GM04503 (cell line): ENCODE measurements at places on chromosomes 2 and 18.

- DNase-seq: no peak
Measured at GRCh38 chr2:45768208-45768607, 116.7 kb downstream of the PRKCE start.

- DNase-seq: no peak
Measured at GRCh38 chr2:95041060-95041823, 15.7 kb downstream of the MAL start.

DNA sequence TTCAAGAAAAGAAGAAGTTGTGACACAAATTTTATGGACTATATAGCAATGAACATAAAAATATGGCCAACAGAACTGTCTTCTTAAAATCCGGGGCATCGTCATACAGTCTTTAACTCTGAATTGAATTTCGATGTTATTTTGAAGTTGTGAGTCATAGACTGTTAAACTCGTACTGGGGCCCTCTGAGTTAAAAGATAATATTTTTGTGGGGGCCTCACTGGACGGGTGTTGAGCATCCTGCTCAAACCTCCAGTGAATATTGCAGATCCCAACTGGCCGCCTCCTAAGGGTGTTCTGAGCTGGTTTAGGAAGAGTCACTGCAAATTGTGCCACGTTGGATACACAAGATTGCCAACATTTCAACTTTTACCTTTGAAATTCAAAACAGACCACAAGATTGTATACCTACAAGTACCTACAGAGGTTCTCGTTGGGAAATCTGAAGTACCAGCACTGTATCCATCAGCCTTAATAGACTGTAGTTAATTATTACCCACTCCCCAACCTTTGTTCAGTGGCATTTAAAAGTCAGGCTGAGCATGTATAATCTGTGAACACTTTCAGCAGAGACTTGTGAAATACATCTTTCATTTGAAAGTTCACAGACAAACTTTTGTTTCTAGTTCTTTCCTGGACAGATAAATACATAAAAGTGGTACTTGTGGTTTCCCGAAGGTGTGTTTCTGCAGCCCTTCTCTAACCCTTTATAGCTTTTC is 27.8 kb downstream of the KLHL23 start:
- no peak for DNase-seq

DNA sequence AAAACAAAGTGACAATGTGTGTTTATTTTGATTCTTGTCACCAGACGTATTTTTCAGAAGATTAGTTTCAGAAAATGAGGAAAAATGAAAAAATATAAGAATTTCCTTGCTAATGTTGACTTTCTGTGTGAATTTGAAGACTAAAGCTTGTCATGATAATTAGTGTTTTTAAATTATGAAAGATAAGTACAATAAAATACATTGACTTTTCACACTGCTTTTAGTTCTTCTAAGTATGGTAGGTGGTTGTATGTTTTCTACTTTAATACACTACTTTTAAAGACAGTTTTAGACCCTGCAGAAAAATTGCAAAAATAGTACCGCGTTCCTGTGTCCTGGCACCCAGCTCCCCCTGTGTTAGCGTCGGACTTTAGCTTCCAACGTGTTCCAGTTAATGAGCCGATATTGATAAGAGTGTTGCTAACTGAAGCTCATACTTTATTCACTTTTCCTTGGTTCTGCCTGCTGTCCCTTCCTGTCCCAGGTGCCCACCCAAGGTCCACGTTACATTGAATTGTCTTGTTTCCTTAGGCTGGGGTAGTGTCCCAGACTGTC is 695 bp downstream of the RBFA start:
- no peak for DNase-seq

GRCh38 chr2:35347561-35347960 is 1008.0 kb upstream of the CRIM1 start:
- DNase-seq: no peak

- DNase-seq: no peak
Measured at GRCh38 chr2:106332054-106332453, 136.2 kb downstream of the RGPD3 start.

GRCh38 chr2:239666855-239667376 is 266.1 kb upstream of the HDAC4 start:
- no peak for DNase-seq

DNA sequence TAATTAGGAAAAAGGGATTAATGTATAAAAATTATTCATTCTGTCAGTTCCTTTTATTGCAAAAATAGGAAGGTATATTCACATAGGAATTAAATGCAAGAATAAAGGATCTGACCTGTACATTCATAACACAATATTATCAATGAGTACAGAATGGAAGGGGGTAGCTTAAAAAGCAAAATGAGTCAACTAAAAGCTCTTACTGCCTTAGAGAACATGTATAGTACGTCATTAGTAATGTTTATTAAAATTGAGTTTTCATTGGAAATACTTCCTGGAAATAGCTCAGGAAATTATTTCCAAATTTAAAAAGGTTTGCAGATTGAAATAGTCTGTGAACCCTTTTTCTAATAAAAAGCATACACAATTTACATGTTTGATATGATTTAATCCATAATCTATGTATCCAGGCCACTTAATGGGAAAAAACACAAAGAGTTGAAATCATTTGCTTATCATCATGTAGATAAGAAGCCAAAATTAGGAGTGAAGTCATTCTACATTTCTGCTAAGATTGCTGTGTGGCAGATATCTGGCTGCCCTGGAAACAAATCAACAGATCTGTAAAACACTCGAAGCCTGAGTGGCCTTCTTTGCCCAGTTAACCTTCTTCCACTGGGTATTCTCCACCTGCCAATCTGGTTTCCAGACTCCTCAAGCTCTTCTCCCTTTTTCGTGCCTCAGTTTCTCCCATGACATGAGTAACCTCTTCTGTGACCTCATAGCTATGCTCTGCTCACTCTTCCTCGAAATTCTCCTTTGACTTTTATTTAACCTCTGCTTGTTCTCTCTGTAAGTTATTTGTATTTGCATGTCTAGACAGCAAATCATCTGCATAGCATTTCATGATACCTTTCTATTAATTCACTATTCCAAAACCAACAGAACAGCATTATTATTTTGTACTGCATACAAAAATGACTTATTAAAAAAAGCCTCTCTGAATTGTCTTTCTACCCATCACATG is 181.2 kb upstream of the REV1 start:
- DNase-seq: no peak

- no peak for DNase-seq
Measured at GRCh38 chr2:84697895-84698294, 181.6 kb downstream of the DNAH6 start.

DNA sequence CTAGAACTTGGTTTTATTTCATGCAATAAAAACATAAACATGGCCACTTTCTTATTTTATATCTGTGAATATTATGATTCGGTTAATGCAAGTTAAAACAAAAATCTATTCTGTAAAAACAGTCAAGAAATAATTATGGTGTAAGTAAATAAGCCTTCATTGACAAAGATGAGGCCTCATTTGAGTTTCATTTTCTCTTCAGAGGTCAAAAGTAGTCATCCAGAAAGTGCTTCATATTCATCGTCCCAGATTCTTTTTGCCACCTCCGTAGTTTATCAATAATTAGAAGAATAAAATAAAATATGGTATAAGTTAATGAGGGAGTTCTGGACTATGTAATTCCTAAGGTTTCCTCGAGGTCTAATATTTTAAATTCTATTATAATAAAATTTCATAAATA is 19.4 kb upstream of the HNRNPA3 start:
- no peak for DNase-seq

DNA sequence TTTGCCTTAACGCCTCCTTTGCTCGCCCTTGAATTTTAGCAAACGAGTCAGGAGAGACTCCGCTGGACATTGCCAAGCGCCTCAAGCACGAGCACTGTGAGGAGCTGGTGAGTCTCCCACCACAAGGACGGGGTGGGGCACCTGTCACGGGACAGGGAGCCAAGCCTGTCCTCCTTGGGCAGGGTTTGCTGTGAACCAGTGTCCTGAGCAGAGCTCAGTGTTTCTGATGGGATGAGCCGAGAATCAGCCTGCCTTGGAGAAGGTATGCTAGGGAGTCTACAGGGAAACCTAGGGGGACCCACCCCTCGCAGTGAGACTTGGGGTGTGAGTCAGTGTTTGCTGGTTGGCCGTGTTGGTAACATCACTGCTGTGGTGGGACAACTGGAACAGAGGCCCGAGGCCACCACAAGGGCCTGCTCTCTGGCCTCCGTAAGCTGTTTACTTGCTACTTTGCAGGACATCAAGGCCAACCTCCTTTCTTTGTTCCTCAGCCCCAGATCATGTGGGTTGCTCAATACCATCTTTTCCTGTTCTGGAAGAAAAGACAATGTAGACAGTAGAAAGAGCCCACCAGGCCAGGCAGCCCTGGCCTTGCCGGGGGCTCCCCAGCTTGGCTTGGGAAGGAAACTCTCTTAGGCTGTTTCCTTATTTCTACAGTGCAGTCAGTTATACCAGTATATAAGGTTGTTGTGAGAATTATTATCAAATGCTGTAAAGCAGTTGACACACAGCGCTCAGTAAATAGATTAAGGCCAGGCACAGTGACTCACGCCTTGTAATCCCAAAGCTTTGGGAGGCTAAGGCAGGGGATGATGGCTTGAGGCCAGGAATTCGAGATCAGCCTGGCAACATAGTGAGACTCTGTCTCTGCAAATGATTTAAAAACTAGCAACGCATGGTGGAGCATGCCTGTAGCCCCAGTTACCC is 42.4 kb downstream of the ITGB1BP1 start:
- peak; percentile 84 for DNase-seq

- peak; percentile 91 for DNase-seq
Measured at GRCh38 chr2:12168791-12169388, 422.5 kb downstream of the LPIN1 start.

DNA sequence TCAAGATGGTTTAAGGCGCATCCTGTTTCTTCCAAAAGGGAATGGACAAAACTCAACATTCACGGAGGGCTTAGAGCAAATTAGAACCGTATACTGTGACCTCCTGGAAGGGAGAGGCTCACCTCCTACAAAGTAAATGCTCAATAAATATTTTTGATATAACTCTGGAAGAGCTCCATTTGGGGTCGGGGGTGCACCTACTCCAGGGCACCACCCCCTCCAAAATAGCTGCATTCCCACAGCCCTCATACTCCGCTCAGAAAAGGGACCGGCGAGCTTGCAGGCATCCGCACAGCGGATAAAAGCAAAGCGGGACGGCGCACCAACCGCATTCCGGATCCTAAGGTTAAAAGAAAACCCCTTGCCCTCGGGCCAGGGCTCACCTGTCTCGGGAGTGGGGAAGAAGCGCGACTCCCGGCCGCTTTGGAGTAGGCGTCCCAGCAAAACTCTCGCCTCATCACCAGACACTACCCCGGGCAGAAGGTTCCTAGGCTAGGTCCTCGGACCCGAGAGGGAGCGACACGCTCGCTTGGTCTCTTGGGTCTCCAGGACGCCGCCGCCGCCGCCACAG is 378 bp downstream of the WDPCP start:
- DNase-seq: no peak

- no peak for DNase-seq
Measured at GRCh38 chr18:47151439-47151838, 1.1 kb upstream of the HDHD2 start.

DNA sequence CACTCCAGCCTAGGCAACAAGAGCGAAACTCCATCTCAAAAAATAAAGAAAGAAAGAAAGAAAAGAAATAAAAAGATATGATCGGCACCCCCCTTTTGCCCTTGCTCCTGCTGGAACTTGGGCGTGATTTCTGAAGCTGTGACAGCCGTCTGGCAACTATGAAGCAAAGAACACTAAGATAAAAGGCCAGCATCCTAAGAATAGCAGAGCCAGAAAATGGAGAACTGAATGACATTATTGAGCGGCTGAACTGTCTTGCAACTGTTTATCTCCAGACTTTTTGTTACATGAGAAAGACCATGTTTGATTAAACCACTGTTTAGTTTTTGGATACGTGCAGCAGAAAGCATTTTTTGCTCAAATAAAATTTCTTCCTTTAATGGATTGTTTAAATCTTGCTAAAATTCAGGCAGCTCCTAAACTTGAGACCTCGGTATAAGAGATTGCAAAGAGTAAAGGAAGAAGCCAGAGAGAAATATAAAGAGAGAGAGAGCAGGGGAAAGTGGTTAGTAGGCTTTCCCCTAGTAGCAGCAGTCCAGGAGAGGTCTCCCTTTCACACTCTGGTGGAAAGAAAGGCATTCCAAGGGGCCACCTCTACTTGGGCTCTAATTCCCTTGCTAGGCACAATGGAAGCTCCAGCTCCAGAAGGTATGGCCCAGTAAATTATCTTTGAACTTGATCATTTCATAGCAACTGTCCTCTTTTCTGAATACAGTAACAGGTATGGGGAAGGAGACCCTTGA is 8.2 kb upstream of the MBD2 start:
- DNase-seq: no peak

GRCh38 chr2:28713577-28714298 is 37.9 kb upstream of the PPP1CB start:
- no peak for DNase-seq

- DNase-seq: no peak
Measured at GRCh38 chr2:231410293-231411004, 14.9 kb downstream of the B3GNT7 start.
